Stomach (tissue), 19 donors: ENCODE measurements at places on chromosomes 7 and 10.

GRCh38 chr7:107948645-107949442 lies 54.1 kb downstream of the LAMB1 start:
- H3K27me3 ChIP-seq, result no peaks in the 10 kb centered on the region
- no peak overlapping the region for H3K4me3 ChIP-seq
- peaks cover 53% of the 10 kb centered on the region for H3K4me1 ChIP-seq
- peaks cover 8% of the 10 kb centered on the region for H3K36me3 ChIP-seq
- DNase-seq, result no peak

- H3K36me3 ChIP-seq, result no peaks in the 10 kb centered on the region
- no peak overlapping the region for H3K27ac ChIP-seq
- H3K4me1 ChIP-seq, result peaks cover 55% of the 10 kb centered on the region
- no peak overlapping the region for H3K4me3 ChIP-seq
- DNase-seq, result no peak
- H3K27me3 ChIP-seq, result no peaks in the 10 kb centered on the region
Measured at GRCh38 chr7:123724817-123725253, 24.0 kb downstream of the WASL start.

- H3K4me1 ChIP-seq, result peaks cover 14% of the 10 kb centered on the region
- H3K4me3 ChIP-seq, result no peak overlapping the region
- no peak for DNase-seq
- no peaks in the 10 kb centered on the region for H3K36me3 ChIP-seq
Measured at GRCh38 chr10:91564508-91564907, 68.4 kb downstream of the PPP1R3C start.

- H3K27ac ChIP-seq, result peak overlapping the region; percentile 93
- no peaks in the 10 kb centered on the region for H3K36me3 ChIP-seq
- H3K4me1 ChIP-seq, result no peaks in the 10 kb centered on the region
Measured at GRCh38 chr10:31317652-31318381, 1.2 kb upstream of the ZEB1 start.
